ENCODE measurements at places on chromosomes 16 and 17.

- DNase-seq: no peak
Observed at GRCh38 chr16:51994597-51994996, 552.3 kb downstream of the TOX3 start.

DNA sequence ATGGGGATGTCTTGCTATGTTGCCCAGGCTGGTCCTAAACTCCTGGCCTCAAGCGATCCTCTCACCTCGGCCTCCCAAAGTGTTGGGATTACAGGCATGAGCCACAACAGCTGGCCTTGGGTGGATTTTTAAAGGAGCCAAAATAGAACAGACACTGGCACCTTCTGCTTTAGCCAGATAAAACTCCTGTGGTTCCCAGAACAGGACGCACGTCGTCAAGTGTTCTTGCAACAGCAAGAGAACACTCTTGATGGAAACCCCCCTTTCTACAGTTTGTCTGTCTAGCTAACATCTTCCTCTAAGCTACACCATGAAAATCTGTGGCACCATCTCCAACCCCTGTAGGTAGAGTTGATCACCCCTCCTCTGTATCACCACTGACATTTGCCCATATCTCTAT lies 122.6 kb downstream of the NPIPB5 start:
- DNase-seq: no peak

GRCh38 chr16:24728891-24729242 lies 584 bp upstream of the TNRC6A start:
- no peak for DNase-seq

DNA sequence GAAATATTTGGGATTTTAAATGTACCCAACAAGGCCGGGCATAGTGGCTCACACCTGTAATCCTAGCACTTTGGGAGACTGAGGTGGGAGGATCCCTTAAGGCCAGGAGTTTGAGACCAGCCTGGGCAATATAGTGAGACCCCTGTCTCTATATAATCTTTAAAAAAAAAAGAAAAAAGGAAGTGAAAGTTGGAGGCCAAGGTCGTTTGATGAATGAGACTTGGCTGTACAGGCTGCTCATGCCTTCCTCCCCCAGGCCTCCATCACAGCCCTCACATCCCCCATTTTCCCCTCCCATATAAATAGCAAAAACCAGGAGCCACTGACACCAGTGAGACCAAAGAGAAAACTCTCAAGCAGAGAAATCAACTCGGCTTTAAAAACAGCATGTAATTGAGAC lies 3.3 kb upstream of the CA7 start:
- DNase-seq: no peak

- DNase-seq: no peak
Observed at GRCh38 chr17:63984236-63984635, 11.5 kb upstream of the SCN4A start.

DNA sequence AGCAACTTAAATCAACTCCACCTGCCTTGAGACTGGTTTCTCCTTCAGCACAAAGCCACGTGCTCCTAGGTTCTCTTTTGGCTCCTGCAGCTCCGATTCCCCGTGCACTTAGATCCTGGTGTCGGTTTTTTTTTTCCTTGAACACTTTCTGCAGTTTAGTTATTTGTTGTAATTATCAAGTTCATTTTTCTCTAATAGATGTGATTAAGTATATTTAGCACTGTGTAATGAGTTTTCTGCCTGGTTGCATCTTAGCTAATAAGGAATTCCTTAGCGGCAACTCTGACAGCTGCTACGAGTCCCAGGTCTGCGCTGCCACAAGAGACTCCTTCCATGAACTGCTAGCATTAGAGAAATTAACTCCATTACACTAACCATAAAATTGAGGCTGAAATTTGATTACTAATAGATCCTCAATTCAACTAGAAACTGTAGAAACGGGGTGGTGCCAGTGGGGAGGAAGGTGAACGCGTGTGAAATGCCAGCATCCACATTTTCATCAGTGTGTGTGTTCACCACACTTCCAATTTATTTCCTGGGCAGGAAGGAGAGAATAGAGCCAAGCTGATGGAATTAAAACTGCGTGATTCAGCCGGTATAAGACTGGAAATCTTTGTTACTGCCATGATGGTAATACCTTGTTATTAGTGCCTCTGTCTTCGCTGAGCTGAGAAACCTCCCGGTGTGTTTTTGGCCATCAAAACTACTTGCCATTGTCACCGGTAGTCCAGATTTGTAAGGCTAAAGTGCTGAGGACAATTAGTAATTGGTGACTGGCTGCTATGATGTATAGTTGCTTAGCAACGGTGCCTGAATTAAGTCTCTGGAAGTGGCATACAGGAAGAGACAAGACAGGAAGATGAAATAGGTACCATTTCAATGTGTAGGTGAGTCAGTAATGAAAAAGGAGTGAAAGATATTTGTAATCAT lies 232.4 kb downstream of the IRX3 start:
- DNase-seq: no peak

Measured in AML-193 (cell line).